ENCODE measurements at places on chromosomes 5 and 9.

GRCh38 chr9:87109851-87110250 is 162.5 kb upstream of the GAS1 start:
- DNase-seq, result no peak

GRCh38 chr9:89677702-89678395 is 73.0 kb downstream of the GADD45G start:
- DNase-seq, result no peak

- no peak for DNase-seq
Observed at GRCh38 chr5:136133922-136134379, 1.3 kb downstream of the SMAD5 start.

DNA sequence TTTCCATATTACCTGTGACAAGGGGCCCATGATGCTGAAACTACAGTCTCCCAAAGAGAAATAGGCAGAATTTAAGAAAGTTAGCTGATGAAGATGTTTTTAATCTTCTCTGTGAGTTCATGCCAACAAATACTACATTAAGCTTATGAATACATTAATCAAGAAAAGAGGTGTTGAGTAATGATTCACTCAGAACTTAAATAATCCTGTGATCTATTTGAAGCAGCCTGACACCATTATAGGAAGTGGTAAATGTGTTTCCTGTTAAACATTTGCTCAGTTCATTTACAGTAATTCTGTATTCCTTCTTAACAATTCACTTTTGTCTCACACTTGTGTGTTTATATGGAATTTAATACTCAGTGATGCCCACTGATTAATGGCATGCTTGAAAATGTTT is 75.0 kb upstream of the IZUMO3 start:
- DNase-seq, result no peak

DNA sequence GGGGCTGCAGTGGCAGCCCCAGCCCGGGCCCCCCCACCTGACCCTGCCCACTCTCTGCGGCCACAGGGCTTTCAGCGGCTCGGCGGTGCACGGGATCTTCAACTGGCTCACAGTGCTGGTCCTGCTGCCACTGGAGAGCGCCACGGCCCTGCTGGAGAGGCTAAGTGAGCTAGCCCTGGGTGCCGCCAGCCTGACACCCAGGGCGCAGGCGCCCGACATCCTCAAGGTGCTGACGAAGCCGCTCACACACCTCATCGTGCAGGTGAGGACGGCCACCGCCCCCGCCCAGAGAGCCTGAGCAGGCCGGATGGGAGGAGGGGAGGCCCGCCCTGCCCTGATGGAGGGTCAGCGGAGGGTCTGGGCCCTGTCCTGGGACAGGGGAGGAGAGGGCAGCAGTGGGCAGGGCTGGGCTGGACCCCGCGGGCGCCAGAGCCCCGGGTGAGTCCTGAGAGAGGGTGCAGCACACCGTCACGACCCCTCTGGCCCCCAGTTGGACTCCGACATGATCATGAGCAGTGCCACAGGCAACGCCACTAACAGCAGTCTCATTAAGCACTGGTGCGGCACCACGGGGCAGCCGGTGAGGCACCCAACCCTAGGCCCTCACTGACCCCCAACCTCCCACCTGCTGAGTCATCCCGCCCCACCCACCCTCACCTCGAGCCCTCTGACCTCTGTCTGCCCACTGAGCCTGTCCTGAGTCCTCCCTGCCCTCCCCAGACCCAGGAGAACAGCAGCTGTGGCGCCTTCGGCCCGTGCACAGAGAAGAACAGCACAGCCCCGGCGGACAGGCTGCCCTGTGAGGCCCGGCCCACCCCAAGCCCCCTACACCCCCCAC is 2.7 kb downstream of the SLC34A3 start:
- DNase-seq, result no peak

GRCh38 chr5:161230221-161230620 is 316.3 kb downstream of the GABRB2 start:
- no peak for DNase-seq

DNA sequence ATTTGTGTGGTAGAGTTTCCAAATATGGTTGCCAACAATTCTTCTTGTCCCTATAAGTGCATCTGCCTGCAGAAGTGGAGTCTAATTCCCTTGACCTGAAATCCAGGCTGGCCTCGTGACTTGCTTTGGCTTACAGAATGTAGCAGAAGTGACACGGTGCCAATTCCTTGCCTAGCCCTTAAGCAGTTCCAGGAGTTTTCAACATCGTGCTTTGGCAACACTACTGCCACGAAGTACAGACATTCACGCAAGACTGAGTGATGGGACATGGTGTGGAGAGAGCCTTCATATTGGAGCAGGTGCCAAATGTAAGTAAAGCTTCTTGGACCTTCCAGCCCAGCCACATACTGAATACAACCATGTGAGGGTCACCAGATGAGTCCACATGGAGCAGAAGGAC is 92.9 kb upstream of the NEK6 start:
- no peak for DNase-seq

DNA sequence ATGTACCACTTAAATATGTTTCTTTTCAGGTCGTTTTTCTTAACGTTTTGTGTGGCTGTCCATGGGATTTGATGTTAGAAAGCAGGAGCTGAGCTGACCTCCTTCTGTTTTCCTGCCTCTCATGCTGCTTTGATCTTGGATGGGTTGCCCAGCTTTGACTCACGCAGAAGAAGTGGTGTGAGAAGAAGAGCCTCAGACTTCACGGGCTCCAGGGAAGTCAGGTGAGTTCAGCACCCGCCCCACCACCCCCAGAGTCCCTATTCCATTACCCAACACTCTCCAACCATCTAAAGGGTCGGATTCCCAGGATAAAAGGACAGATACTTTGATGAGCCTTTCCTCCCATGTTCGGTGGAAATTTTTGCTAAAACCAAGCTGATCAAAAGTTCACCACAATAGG is 373.4 kb downstream of the IRX2 start:
- no peak for DNase-seq

DNA sequence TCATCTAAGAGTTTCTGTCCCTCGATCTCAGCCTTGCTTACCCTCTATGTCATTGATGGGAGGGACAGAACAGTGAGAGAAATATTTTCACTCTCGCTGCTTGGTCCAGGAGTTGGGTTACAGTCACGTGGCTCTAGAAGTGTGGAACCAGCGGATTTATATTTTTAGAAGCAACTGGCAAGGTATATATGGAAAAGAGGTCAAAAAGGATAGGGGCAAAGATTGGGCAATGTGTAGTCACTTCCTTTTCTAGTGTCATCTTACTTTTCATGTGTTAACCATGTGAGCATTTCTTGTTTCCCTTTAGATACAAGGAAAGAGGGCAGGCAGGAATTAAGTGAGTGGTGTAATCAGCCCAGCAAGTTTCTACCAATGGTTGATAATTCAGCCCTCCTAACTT is 111.5 kb upstream of the ZNF366 start:
- no peak for DNase-seq

- DNase-seq, result no peak
Observed at GRCh38 chr9:7089406-7090193, 331.8 kb downstream of the KDM4C start.

DNA sequence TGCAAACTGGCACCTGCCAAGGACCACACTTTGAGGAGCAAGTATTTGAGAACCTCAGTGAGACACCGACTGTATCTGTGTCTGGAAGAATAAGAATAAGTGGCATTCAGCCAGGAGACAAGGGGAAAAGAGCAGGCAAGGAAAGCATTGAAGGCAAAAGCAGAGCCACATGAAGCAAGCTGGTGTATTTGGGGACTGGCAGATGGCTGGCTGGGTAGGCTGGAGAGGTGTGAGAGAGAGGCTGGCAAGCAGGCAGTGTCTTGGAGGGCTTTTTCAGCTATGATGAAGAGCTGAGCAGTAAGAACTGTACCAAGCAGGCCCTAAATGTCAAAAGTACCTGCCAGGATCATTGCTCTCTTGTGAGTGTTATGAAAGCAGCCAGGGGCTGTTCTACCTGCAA is 14.1 kb upstream of the C5orf58 start:
- no peak for DNase-seq

GRCh38 chr9:31556667-31557463 is 827.6 kb upstream of the ACO1 start:
- DNase-seq, result no peak

DNA sequence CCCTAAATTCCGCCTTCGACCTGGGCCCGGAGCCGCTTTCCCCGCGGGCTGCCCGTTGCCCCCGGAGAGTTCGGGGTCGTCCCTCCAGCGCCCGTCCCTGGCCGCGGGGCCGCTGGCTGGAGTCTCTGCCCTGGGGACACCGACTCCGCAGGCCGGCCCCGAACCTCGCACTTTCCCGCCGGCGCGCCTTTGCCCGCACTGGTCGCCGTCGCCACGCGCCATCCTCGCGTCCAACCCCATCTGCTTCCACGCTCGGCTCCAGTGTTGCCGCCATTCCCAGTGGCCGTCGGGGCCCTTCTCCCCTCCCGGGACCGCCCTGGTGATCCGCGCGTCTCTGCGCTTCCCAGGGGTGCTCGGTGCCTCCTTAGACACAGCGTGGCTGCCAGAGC is 11.0 kb downstream of the LHX3 start:
- DNase-seq, result no peak

- DNase-seq, result no peak
Observed at GRCh38 chr9:115694014-115694413, 459.6 kb upstream of the PAPPA start.

DNA sequence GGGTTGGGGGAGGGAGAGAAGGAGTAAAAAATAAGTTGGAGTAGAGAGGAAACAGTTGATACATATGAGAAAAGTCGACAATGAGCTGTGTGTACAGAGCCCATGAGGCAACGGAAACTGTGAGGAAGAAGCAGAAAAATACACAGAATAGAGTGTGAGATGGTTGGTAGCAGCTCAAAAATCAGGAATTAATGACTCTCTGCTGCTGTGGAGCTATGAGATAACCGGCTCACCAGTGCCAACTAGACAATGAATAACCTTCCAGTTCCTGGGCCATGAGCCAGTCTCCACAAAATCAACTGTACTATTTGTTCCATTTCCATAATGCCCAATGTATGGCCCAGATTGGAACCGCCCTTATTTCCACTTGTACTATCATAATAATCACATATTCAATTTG is 53.1 kb upstream of the NREP start:
- DNase-seq, result no peak

GRCh38 chr9:134871697-134872340 is 8.8 kb upstream of the FCN2 start:
- no peak for DNase-seq

- DNase-seq, result no peak
Observed at GRCh38 chr5:171314728-171315385, 5.8 kb downstream of the TLX3 start.

- no peak for DNase-seq
Observed at GRCh38 chr5:141763541-141763940, 81.5 kb upstream of the ARAP3 start.

GRCh38 chr9:126704157-126704891 is 90.6 kb downstream of the LMX1B start:
- peak; percentile 66 for DNase-seq

GRCh38 chr9:99265691-99266090 is 43.6 kb downstream of the SEC61B start:
- DNase-seq, result no peak

- DNase-seq, result no peak
Observed at GRCh38 chr5:14571901-14572300, 9.7 kb upstream of the OTULINL start.

GRCh38 chr9:18997151-18997550 is 35.9 kb downstream of the SAXO1 start:
- no peak for DNase-seq

- no peak for DNase-seq
Observed at GRCh38 chr5:132639706-132640130, 18.3 kb upstream of the IL13 start.

DNA sequence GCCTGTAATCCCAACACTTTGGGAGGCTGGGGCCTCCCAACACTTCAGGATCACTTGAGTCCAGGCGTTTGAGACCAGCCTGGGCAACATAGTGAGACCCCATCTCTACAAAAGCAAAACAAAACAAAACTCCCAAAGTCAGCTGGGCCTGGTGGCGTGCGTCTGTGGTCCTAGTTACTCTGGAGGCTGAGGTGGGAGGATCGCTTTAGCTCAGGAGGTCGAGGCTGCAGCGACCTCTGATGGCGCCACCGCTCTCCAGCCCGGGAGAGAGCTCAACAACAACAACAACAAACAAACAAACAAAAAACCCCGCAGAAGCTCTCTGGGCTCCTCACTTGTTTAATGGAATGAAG is 528 bp downstream of the ACOT12 start:
- no peak for DNase-seq

DNA sequence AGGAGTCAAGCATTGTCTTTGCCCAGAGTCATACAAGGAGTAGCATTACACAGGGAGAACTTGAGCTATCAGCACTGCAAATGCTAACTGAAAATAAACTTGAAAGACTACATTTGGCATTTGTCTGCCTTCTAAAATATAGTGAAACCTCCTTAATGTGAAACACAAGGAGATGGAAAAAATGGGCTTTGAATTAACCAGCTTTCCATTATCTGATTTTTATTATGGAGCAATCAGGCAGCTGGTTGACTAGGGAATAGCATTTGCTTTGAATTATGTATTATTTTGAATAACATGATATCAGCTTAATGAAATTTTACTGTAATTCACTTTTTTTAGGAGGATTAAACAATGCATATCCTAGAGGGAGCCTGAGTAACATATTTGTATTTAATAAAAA is 130.8 kb downstream of the GDNF start:
- DNase-seq, result no peak

- DNase-seq, result no peak
Observed at GRCh38 chr9:135290086-135290485, 189.5 kb upstream of the PPP1R26 start.

- no peak for DNase-seq
Observed at GRCh38 chr9:2557693-2558092, 63.9 kb upstream of the VLDLR start.

DNA sequence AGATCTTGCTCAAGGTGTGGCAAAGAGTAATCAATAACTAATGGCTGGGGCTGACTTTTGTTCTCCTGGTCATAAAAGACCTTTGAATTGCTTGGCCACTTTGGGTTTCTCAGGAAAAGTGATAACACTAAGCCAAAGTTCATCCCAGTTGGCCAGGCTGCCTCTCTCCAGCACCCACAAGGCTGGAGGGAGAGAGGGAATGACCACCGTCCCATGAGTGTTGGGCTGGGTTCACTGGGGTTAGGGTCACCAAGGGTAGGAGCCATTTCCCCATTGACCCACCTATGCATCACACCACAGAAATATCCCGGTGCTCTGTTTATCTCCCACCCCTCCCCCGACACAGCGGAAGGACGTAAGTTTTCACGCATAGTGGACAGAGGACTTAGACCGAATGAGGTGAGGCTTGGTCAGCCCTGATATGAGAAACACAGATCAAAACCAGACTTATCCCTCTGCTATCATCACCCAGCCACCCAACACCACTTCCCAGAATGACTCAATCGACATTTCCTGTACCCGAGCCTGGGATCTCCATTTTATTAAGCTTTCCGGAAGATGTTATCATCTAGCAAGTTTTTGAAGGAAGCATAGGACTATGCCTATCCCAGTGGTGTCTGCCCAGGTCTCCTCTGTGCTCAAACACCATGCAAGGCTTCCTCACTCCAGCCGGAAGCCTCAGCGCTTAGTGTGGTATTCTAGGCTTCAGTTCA is 27.0 kb upstream of the PPARGC1B start:
- no peak for DNase-seq
